ENCODE measurements at places on chromosomes 3 and 15.

DNA sequence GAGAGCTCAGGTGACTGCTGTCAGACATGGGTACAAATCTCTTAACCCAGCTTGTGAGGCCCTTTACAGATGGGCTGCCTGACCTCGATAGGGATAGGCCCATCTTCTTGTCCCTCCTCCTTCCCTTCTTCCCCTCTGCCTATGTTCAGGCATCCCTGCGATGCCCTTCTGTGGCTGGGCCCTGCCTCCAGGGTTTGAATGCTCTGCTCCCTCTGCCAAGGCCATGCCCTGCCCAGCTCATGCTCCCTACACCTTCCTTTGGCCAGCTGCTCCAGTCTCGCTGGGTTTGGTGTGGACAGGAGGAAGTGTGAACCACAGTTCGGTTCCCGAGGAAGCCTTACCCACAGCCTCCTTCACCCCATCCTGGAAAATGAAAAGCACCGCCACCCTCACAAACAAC, 4.3 kb downstream of the FYCO1 start:
- no peak for DNase-seq

DNA sequence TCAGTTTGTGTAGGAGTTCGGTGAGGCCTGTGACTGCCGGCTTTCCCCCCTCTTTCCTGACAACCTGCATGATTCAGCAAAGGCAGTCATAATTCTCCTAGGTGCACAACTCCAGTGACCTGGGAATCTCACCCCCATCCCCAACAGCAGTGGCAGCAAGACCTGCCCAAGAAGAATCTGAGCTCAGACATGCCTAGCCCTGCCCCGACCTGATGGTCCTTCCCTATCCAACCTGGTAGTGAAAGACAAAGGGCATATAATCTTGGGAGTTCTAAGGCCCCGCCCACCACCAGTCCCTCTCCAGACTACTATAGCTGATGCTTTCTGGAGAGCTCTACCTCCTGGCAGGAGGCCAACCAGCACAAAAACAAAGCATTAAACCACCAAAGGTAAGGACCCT, 44.2 kb upstream of the ZBED2 start:
- no peak for DNase-seq

- DNase-seq: no peak
Observed at GRCh38 chr3:156518726-156519125, 36.2 kb downstream of the SSR3 start.

- peak; percentile 48 for DNase-seq
Observed at GRCh38 chr15:85583442-85583841, 203.0 kb downstream of the AKAP13 start.

GRCh38 chr3:58191361-58191991, 19.3 kb downstream of the DNASE1L3 start:
- DNase-seq: no peak

DNA sequence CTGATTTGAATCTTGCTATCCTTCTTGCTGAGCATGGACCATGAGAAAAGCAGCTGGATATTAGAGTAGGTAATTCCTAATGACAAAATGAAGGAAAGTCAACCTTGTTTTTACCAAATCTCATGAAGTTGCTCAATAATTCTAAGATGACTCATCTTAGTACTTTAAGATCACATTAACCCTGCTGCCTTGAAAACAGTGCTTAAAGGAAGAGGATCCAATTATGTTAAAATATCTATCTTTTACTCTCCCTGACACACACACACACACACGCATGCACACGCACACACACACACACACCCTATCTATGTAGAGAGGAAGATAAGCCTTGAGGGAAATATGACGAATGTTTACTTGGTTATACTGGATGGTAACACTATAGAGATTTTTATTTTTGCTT, 16.0 kb upstream of the MYO1E start:
- DNase-seq: no peak

- DNase-seq: no peak
Observed at GRCh38 chr3:49269443-49270155, 7.4 kb downstream of the C3orf62 start.

- peak; percentile 39 for DNase-seq
Observed at GRCh38 chr3:188185717-188186251, 31.8 kb downstream of the LPP start.

All from right hindlimb (tissue), 1 donor.